AG10803 (cell line): ENCODE measurements at places on chromosomes 2 and 18.

GRCh38 chr2:36967236-36967876, 1.0 kb upstream of the STRN start:
- no peak for DNase-seq

- DNase-seq, result peak; percentile 26
Observed at GRCh38 chr2:54767921-54768320, 44.5 kb downstream of the EML6 start.

DNA sequence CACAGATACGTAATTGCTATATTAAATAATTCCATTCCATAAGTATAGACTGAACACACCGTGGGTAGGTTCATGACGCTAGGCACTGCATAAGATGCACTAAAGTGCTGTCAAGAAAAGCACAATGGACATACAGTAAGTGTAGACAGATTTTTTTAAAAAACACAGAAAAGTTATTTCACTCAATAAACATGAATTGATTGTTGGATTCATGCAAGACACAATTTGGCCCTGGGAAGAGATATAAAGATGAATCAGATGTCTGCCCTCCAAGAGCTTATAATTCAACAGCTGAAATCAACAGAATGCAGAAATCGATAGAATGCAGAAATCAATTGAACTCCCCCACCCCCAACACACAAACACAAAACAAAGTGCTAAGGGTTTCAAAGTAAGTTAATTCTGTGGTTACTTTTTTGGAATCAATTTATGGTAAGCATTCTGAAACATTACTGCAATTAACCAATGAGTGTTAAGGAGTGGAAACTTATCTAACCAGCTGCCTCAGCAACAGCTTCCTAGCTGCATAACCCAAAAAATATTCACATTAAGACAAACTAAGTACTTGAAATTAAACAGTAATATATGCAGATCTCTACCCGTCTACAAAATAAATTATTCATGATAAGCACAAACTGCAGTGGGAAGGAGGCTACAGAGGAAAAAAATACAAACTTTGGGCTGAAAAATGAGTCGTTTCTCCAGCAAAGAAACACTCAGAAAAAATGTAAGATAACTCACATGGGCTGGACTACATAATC, 1.6 kb downstream of the NBAS start:
- DNase-seq, result no peak

DNA sequence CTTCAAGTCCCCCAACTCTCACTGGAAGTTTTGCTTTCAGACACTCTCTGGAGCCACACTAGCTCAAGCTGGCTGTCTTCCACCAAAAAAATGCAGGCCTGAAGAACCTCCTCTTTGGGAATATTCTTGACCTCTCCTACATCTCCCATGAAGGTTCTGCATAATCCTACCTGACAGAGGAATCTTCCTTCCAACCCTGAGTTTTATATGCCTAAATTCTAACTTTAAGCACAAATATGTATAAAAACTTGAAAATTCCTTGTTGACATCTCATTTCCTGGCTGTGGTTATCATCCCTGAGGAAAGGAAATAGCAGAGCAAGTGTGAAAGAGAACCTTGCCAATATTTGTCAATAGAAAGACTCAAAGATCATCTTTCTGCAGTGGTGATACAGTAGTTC, 249.0 kb downstream of the LPIN1 start:
- DNase-seq, result peak; percentile 71

- no peak for DNase-seq
Observed at GRCh38 chr2:174877751-174878150, 113.5 kb upstream of the CHRNA1 start.

DNA sequence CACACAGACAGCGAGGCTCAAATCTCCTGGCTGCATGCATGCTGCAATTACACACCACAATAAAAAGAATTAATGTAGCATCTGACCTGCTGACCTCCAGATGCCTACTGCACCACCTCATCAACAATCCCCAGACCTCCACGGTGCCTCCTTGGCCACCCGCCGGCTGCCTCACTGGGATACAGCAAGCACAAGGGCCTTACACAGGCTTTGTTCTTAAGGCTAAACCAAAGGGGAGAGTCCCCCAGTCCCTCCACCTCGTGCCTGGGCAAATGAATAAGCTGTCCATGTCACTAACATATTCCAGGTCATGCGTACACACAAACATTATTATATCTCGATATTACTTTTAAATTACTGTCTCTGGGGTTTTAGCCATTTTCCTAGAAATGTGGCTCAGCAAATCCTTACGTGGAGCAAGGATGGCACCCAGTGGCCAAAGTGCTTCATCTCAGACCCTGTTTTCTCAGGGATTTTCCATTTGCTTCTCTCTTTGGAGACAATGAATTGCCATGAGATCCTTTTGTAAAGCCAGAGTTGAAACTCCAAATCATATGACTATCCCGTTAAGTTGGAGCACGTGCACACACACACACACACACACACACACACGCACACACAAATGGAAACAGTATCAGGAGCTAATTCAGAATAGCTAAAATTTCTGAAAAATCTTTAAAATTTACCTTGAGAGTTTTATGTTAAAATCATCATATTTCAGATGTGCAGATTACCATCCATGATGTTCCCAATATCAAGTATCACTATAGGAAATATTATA, 313.8 kb downstream of the PDE11A start:
- peak; percentile 43 for DNase-seq

- DNase-seq, result peak; percentile 12
Observed at GRCh38 chr2:72576459-72576858, 249.4 kb downstream of the EXOC6B start.

DNA sequence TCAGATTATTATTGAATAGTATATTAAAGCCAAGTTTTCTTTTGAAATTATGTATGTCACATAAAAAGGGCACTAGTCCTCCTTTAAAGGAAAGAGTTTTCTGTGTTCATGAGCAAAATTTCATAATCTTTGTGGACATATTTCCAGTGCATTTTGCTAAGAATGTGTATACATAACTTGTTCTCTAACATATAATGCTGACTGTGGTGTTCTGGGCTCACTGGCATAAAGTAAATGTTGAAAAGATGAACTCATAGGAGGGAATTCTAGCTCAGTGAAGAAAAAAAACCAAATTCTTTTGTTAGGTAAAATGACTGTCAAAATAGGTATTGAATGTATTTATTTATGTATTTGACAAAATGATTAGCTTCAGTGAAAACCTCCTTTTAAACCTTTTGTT, 6.2 kb downstream of the KCNJ13 start:
- DNase-seq, result no peak

DNA sequence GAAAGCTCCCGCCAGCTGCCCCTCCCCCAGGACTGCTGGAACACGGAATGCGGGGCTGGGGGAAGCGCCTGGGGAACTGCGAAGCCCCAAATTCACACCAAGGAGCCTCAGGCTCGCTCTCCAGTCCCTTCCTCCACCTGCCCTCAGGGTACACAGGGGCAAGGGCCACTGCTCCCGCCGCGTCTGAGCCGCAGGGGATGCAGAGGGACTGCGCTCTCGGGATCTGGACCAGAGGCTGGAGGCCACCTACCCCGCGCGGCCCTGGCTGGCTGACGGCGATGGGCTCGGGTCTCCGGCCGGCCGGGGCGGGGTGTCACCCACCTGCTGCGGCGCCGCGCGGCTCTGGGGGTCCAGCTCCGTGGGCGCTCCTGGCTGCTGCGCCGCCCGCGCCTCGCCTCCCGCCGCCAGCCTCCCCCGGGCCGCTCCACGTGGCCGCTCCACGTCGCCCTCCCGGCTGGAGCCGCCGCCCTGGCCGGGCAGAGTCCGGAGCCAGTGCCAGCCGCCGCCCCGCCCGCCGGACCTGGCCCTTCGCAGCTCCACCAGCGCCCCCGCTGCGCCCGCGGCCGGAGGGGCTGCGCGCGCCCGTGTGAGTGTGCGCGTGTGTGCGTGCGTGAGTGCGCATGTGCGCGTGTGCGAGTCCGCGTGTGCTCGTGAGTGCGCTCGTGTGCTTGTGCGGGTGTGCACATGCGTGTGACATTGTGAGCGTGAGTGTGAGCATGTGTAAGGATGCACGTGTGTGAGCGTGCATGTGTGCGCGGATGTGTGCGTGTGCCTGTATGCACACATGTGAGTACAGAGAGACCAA, at the start of gene CGREF1:
CGREF1 (minus strand) TSS at position 604 of the 805 bp plus-strand sequence. CDS start 14,762 bp downstream, outside the sequence.
- no peak for DNase-seq

DNA sequence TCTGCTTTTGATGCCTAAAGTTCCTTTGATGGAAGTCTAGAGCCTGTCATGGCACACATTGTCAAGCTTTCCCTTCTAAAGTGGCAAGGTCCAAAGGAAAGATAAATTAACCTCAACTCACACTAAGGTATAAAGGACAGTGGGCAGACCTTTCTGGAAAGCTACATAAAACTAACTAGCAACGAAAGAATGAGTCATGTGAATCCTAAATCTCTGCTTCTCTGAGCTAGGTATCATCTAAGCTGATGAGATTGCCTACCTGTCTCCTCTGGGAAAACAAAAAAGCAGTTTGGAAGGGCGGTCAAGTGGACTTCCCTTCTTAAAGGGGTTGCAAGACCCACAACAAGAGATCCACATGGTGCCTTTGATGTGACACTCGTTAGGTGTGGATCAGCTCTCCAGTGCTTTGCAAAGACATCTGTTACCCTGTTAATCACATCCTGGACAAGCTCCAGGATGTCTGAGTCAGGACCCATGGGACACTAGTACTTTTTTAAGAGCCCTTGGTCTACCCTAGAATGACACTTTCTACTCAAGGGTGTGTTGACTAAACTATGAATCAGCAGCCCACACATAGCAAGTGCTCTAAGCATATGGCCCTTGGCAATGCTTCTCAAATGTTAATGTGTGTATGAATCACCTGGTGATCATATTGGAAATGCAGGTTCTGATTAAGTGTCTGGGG, 173.5 kb downstream of the ALK start:
- peak; percentile 83 for DNase-seq

DNA sequence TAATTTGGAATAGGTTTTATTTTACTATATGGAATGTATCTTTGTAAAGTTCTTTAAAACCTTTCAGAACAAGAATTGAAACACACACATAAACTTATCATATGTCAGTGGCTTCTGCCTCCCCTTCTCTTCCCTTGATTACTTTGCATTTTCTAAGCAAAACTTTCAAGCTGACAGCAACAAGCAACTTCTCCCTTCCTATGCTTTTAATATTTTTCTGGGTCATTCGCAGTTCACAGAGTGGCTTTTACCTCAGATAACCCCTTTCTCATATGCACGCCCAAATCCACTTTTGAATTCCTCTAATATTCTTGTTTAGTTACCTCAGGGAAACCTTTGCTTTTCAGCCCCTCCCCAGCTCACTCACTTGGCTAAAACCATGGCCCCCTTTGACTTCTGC, 36.7 kb upstream of the CDC42EP3 start:
- no peak for DNase-seq

DNA sequence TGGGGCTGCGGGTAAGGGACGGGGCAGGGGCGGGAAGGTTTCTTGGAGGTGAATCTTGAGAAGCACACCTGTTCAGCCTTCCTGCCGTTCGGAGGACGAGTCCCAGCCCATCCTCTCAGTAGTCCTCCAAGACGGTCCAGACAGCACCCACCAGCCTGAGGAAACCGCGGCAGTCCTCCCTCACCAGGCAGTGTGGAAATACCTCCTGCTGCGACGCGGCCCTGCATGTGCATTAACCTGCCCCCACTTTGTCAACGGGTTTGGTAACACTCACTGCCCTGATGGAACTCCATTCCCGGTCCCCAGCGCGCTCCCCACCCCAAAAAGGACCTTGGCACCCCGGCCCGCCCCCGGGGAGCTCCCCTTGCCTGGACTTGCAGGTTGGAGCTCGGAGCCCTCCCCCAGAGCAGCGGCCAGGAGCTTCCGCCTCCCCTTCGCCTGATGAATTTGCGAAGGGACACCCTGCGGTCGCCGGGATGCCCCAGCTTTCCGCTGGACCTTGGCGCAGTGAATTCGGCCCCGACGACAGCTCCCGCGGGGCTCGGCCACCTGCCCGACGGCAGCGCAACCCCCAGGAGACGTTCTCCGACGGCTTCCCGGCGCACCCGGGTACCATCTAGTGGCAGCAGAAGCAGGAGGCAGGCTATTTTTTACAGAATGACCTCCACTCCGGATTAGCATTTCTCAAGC, 31.5 kb downstream of the ACVR1C start:
- DNase-seq, result peak; percentile 8

GRCh38 chr2:135130751-135131150, 78.7 kb downstream of the RAB3GAP1 start:
- no peak for DNase-seq

GRCh38 chr2:130354139-130354428, 1.8 kb upstream of the PTPN18 start:
- DNase-seq, result no peak

DNA sequence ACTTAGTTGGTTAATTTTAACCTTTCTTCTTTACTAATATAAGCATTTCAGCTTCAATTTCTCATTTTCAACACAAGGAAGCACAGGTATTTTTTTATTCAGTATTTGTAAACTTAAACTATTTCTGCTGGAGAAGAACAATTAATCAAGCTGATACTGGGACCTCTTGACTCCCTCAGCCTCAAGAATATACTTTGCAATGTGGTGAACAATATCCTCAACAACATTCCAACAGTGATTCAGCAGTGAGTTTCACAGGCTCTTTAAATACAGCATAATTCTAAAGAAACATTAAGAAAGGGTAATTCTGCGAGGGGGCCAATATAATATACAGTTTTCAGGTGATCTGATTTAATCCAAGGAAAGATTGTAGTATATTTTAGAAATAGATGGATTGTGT, 10.0 kb downstream of the RAPGEF4 start:
- DNase-seq, result no peak

GRCh38 chr2:39584283-39584965, 81.3 kb upstream of the TMEM178A start:
- peak; percentile 67 for DNase-seq

DNA sequence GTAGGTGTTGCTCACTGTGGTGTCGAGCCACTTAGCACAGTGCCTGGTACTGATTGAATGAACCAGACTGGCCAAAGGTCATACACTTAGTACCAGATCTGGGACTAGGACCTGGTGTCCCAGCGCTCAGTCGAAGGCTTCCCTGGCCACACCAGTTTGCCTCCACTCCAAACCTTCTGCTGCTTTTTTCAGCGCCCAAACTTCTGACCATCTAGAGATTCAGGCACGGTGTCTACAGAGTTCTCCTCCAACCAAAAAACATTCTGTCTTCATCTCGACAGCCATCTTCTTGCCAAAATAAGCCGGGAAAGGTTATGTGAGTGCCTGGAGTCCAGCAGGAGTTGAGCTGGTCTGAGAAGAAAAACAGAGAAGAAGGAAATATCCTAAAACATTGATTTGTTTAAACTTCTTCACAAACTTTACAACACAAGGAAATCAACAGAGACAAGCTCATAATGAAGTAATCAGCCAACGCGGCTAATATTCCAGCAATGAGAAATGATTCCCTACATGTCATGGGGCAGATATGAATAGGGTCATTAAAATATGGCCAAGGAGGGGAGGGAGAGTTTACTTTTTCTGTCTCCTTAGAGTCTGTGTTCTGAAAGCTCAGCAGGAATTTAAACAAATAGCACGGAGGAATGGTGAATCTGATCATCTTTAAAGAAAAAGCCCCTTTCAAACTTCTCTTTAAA, 2.3 kb upstream of the GLI2 start:
- DNase-seq, result no peak
